ENCODE measurements at places on chromosomes 5 and 9. TPM values are rescaled to one million over a fixed set of nuclear protein-coding genes. Genes with fewer than 3 reads are reported as not detected.

The TAF7 gene
- 191 TPM for polyA plus RNA-seq

The KCNT1 gene
- polyA plus RNA-seq: not detected

The CAPSL gene
- not detected for polyA plus RNA-seq

The CMYA5 gene
- polyA plus RNA-seq: not detected

The PCDHGB4 gene
- polyA plus RNA-seq: not detected

The IL33 gene
- polyA plus RNA-seq: not detected

The ARHGEF37 gene
- not detected for polyA plus RNA-seq

The IFNA13 gene
- not detected for polyA plus RNA-seq

Measured in immature natural killer cell (primary cell).